ENCODE measurements at places on chromosomes 6 and 20.

- no peak for DNase-seq
These were observed 233.1 kb downstream of the PACRG start for GRCh38 chr6:162960679-162961457.

- DNase-seq = no peak
These were observed 401.8 kb downstream of the SAMD5 start for GRCh38 chr6:147910281-147910680.

DNA sequence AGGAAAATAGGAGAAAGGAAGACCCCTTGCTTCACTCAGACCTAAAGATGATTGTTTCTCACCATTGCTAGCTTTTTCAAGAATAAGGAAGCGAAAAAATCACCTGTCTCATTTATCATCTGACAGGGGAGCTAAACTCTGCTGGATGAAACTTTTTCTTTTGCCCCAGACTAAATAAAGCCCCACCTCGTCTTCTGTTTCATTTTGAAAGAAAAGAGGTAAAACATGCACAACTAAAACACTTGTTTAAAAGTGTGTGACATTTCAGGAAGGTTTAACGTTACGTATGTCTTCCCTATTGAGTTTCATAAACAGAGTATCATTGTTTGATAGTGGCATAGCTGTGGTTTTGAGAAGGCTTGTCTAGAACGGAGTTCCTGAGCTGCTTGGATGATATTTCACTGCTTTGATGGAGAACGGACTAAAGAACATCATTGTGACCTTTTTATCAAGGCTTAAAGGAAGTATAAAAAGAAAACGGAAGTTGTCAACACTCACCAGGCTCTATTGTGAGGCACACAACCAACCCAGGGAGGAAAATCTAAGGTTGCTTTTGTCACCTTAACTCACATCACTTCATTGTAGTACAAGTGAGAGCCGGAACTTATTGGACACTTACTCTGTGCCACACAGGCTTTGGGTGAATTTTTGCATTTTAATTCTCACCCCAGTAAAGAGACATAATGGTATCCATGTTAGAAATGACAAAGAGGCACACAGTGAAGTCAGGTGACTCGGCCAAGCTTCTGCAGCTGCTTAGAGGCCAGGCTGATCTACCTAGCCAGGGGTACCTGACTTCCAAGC lies 29.5 kb downstream of the TSHZ2 start:
- no peak for DNase-seq

- no peak for DNase-seq
These were observed 267.2 kb upstream of the TCF21 start for GRCh38 chr6:133621751-133622150.

GRCh38 chr20:23255716-23256385 lies 94.7 kb upstream of the NXT1 start:
- DNase-seq = no peak

GRCh38 chr6:42419490-42420280 lies 32.0 kb downstream of the TRERF1 start:
- DNase-seq = no peak

DNA sequence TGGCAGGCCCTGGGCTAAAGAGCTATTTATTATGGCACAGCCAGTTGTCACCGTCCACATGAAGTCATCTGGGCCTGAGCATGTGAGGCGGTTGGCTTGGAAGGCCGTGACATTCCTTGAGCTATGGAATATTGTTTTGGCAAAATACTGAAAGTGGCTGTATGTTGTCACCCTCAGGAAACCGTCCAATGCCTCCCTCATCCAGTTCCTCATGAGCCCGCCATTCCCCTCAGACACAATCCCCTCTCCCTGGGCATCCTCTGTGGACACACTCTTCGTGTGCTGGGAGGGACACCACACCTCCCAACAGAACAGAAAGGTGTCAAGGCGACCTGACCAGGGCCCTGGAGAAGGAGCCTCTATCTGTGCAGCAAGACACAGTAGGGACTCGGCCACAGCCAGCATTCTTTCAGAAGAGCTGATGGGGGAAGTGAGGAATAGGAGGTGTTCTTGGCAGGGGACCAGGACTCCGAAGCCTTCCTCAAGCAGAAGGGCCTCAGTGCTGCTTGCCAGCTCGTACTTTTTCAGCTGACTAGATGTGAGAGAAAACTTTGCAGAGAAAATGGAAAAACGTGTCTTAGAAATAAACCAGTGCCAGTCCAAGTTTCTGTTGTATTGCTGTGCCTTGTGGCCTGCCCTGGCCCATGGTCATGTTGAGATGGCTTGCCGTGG lies 120.5 kb downstream of the SOD2 start:
- no peak for DNase-seq

DNA sequence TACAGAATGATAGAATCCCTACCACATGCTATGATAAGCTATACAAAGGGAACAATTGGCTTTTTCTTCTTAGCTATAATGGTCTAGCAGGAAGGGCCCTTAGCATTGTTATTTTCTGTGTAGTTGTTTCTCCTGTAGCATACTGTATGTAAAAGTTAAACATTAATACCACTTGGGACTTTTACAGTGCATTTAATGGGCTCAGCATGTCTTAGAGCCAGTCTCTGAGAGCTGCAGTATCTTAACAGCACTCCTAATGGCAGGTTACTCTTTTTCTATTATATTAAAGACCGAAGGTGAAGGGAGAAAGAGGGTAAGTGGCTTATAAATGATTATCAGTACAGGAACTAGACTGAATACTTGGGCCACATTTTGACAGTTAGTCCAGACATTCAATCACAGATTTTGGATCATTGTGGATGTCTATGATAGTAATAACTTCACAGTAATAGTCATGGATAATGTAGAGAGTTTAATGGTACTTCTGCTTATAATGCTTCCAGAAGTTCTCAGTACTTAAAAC lies 290.7 kb downstream of the PHF3 start:
- no peak for DNase-seq

- DNase-seq = peak; percentile 83
These were observed 81.9 kb upstream of the E2F3 start for GRCh38 chr6:20319520-20320357.

DNA sequence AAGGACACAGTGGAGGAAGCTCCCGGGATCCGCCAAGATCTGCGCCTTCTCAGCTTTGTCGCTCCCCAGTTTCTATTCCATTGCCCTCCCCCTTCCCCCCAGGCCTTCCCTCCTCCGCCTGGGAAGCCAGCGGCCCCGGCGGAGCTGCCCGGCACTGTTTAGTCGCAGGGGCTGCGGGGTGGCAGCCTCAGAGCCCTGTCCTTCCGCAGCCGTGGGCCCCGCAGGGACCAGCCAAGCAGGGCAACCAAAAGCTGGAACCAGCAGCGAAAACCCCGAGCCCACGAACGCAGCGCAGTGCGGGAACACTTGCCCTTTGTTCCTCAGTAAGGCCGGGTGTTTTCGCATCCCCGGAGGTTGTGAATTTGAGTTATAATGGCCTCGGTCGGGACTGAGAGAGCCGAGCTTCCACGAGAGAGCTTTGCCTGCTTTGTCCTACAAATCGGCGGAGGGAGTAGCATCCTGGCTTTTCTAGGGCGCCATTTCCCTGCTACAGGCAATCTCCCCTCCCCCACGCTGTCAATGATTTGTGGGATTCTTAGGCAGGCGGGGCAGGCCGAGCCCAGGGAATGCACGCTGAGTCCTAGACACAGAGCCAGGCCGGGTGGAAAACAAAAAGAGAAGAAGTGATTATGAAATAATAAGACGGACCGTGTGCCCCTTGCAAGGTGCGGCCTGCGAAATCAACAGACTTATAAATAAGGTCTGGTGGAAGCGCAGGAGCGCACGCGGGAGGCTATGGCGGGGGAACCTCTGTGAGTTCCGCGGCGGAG lies 4.0 kb upstream of the TUBB2B start:
- DNase-seq = no peak

- DNase-seq = no peak
These were observed 8.8 kb downstream of the MDFI start for GRCh38 chr6:41647061-41647511.

DNA sequence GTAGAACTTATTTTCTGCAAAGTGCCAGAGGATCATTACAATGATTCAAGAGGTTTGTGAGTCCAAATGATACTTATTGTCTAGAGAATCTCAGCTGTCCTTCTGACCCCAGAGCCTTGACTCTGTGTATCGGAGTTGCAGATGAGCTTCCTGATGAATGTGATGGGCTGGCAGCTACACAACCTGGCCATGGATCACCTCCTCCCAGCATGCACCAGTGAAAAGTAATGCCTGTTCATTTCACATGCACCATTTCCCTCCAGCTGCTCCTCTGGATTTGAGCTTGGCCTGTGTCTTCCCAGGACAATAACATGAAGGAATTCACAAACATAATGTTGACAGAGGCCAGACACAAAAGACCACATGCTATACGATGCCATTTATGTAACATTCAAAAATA lies 30.0 kb downstream of the SNHG17 start:
- no peak for DNase-seq

DNA sequence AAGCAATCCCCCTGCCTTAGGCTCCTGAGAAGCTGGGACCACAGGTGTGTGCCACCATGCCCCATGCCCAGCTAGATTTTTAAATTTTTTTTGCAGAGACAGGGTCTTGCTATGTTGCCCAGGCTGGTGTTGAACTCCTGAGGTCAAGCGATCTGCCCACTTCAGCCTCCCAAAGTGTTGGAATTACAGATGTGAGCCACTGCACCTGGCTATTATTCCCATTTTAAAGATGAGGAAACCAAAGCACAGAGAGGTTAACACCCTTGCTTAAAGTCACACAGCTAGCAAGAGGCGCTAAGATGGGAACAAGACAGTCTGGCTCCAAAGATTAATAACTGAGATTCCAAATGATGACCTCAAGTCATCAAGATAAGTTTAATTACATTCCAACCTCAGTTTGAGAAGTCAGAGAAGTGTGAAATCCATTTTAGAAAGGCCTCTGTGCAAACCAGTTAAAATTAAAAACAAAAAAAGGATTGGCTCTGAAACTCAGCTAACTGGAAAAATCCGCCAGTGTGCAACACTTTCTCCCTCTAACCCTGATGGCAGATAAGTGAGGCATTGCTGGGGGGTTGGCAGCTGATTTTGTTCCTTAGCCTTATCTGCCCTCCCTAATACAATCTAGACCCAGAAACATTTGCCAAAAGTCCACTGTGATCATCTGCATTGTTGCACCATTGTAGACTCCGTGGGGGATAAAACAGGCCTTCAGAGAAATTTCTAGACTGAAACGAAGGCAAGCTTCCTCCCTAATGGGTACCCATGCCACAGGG lies 55.5 kb downstream of the CPNE5 start:
- DNase-seq = no peak

DNA sequence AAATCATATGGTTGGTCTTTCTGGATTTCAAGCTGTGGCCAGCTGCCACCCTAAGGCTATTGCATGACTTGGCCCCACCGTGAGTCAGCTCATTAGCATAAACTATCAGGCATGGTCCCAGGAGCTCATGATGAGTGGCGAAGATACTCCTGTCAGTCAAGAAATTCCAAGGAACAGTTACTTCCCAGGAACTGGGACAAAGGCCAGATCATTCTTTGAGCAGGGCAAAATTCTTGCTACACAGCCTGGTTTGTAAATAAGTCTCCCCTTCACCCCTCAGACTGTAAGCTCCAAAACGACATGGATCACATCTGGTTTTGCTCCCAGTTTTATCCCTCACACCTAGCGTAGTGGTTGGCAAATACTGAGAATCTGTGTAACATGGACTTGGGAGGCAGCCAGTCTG lies 33.0 kb upstream of the KIAA1586 start:
- no peak for DNase-seq

- DNase-seq = no peak
These were observed 25.2 kb downstream of the TRAM2 start for GRCh38 chr6:52551483-52552277.

GRCh38 chr20:58669287-58670006 lies 18.4 kb downstream of the STX16 start:
- no peak for DNase-seq

GRCh38 chr6:44524476-44525227 lies 137.1 kb downstream of the CDC5L start:
- DNase-seq = no peak

GRCh38 chr6:148435386-148435785 lies 92.7 kb downstream of the SASH1 start:
- no peak for DNase-seq

- DNase-seq = no peak
These were observed 1.8 kb upstream of the TTLL2 start for GRCh38 chr6:167323111-167323510.

- no peak for DNase-seq
These were observed 262.2 kb upstream of the TAB2 start for GRCh38 chr6:149055195-149055899.

DNA sequence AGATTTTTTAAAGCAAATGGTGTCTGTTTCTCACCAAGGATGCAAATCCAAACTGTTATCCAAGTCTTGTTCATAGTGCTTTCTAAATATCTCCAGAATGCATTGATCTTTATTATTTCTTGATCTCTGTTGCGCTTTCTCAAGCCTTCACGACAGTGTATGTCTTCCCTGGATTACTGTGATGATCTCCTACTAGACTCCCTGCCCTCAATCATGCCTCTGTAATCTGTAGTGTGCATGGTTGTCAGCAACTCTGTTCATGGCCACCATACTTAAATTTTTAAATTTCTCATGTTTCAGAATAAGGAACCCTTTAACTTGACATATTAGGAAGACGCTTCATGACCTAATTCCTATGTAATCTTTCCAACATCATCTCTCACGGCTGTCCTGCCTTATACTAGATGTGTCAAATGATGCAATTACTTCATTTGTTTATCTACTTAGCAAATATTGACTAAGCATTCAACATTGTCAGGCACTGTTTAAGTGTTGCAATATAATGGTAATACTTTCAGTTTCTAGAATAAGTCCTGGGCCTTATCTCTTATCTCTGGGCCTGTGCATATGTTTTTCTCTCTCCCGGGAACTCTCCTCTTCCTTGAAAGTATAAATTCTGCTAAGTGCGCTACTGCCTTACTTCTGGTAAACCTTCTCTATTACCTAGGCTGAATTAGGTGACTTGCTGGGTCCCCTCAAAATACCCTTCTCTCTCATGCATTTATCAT lies 25.6 kb upstream of the AHI1 start:
- no peak for DNase-seq

DNA sequence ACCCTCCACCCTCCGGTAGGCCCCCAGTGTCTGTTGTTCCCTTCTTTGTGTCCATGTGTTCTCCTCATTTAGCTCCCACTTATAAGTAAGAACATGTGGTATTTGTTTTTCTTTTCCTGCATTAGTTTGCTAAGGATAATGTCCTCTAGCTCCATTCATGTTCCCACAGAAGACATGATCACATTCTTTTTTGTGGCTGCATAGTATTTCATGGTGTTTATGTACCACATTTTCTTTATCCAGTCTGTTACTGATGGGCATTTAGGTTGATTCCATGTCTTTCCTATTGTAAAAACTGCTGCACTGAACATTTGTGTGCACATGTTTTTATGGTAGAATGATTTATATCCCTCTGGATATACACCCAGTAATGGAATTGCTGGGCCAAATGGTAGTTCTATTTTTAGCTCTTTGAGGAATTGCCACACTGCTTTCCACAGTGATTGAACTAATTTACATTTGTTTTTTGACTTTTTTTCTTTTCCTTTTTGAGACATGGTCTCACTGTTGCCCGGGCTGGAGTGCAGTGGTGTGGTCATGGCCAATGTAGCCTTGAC lies 4.5 kb downstream of the KPNA5 start:
- no peak for DNase-seq

Measured in activated naive CD8-positive, alpha-beta T cell treated with anti-CD3 and anti-CD28 coated beads, Interleukin-2, amount 10 ng/mL, durations not matched to agents 7 days and 5 days (primary cell).